Stimulated activated naive B cell treated with anti-CD40 and anti-IgM and Interleukin-4, amounts not matched to agents 10 μg/mL and 1 μg/mL and 100 μg/mL, for 72 hours (primary cell): ENCODE measurements at places on chromosomes 6 and 20.
A peak's percentile ranks its signal among the peaks of the same experiment; 100 is the strongest.

DNA sequence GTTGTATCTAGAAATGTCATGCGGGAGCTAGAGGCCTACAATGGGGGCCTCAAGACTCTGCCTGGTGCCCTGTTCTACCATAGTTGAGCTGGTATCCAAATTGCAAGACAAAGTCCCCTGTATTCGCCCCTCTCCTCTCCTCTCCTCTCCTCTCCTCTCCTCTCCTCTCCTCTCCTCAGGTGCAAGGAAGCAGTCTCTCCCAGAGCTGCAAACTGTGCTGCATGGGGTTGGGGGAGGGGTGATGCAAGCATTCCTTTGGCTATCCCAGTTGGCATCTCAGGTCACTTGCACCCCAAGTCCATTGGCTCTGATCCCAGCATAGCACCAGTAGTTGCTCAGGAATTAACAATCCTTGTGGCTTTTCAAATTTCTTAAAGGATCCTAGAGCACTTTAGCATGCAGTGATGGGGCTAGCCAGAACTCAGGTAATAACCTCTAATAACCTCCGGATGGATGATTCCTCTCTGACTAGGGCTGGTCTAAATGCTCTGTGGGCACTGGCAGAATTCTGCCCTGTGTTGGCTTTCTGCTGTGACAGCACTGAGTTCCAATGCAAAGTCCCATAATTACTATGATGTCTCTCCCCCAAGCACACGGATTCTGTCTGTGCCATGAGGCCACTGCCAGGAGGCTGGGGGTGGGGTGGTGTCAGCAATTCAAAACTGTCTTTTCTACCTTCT is 35.3 kb downstream of the TAF11 start:
- no peaks in the 10 kb centered on the region for H3K27me3 ChIP-seq
- H3K27ac ChIP-seq = no peak overlapping the region
- no peak overlapping the region for H3K4me3 ChIP-seq

GRCh38 chr20:42402455-42402854 is 784.3 kb upstream of the CHD6 start:
- H3K4me3 ChIP-seq = no peak overlapping the region
- H3K36me3 ChIP-seq = no peaks in the 10 kb centered on the region
- no peak overlapping the region for H3K27ac ChIP-seq
- H3K27me3 ChIP-seq = no peaks in the 10 kb centered on the region
- H3K4me1 ChIP-seq = no peaks in the 10 kb centered on the region

GRCh38 chr6:28543651-28544610 is 18.2 kb downstream of the GPX5 start:
- DNase-seq = peak; percentile 9
- H3K4me3 ChIP-seq = peak overlapping the region; percentile 35

GRCh38 chr6:144415014-144415413 is 129.9 kb downstream of the UTRN start:
- no peak overlapping the region for H3K4me3 ChIP-seq
- peaks cover 34% of the 10 kb centered on the region for H3K4me1 ChIP-seq
- H3K27me3 ChIP-seq = no peaks in the 10 kb centered on the region
- peaks cover 9% of the 10 kb centered on the region for H3K36me3 ChIP-seq
- no peak overlapping the region for H3K27ac ChIP-seq

- H3K27me3 ChIP-seq = peaks cover 40% of the 10 kb centered on the region
- no peak overlapping the region for H3K4me3 ChIP-seq
- no peak overlapping the region for H3K27ac ChIP-seq
- DNase-seq = no peak
These were observed 28.4 kb downstream of the IL20RA start for GRCh38 chr6:137016356-137016755.

DNA sequence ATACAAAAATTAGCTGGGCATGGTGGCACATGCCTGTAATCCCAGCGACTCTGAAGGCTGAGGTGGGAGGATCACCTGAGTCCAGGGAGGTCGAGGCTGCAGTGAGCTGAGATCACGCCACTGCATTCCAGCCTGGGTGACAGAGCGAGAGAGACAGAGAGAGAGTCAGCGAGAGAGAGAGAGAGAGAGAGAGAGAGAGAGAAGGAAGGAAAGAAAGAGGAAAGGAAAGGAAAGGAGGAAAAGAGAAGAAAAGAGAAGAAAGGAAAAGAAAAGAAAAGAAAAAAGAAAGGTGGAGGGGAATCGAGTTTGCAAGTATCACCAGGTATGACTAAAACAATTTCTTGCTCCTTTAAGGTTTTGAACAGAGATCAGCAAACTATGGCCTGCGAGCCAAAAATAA is 152.3 kb downstream of the BTBD9 start:
- H3K36me3 ChIP-seq = no peaks in the 10 kb centered on the region
- no peak overlapping the region for H3K27ac ChIP-seq
- DNase-seq = no peak

DNA sequence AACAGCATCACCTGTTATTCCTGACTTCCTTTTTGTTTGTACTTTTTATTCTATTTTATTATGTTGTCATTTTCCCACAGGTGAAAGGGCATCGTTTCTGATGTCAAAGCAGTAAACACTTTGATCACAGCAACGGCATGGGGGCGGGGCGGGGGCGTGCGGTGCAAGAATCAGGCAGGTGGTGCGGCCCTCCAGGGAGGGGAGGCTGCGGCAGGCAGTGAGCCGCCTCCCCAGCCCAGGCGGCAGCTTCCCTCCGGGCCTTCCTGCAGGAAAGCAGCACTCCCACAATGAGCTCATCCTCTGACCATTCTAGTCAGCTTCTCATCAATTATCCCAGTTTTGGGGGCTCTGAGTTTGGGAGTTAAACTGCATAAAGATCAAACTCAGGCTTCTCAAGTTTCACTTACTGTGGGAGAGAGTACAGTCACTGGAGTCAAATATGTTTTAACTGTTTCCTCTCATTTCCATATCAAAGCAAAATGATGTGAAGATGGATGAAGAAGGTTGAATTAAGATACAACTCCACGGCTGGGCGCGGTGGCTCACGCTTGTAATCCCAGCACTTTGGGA is 608.4 kb upstream of the AGPAT4 start:
- no peaks in the 10 kb centered on the region for H3K4me1 ChIP-seq
- H3K27me3 ChIP-seq = no peaks in the 10 kb centered on the region
- H3K4me3 ChIP-seq = no peak overlapping the region
- no peak overlapping the region for H3K27ac ChIP-seq
- no peak for DNase-seq
- no peaks in the 10 kb centered on the region for H3K36me3 ChIP-seq

- H3K27me3 ChIP-seq = no peaks in the 10 kb centered on the region
- no peak overlapping the region for H3K27ac ChIP-seq
- H3K4me1 ChIP-seq = no peaks in the 10 kb centered on the region
- no peak for DNase-seq
These were observed 25.0 kb downstream of the ERMARD start for GRCh38 chr6:169776379-169776778.

DNA sequence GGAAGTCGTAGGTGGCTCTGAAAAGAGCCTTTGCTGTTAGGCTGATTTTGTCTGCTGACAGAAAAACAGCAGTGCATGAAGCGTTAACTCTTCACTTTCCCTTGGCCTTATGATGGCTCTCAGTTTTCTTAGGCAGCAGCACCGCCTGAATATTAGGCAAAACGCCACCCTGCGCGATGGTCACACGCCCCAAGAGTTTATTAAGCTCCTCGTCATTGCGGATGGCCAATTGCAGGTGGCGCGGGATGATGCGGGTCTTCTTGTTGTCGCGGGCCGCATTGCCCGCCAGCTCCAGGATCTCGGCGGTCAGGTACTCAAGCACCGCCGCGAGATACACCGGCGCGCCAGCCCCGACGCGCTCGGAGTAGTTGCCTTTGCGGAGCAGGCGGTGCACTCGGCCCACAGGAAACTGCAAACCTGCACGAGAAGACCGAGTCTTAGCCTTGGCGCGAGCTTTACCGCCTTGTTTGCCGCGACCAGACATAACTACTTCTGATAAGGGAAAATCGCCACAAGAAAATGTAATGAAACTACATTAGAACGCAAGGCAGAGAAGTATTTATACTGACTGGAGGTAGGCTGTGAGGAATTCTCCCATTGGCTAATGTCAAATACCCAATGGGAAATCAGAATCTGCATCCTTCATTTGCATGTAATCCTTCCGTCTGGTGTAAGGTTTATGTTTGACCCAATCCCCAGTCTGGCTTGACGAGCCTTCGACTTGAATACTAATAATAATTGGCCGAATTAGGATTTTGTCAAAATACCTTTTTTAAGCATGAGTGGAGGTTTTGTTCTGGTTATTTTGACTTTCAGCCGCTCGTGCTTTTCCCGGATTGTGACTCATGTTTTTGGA is 53.9 kb upstream of the HFE start:
- H3K27me3 ChIP-seq = no peaks in the 10 kb centered on the region
- peak; percentile 76 for DNase-seq
- H3K27ac ChIP-seq = peak overlapping the region; percentile 95
- H3K4me3 ChIP-seq = peak overlapping the region; percentile 88

DNA sequence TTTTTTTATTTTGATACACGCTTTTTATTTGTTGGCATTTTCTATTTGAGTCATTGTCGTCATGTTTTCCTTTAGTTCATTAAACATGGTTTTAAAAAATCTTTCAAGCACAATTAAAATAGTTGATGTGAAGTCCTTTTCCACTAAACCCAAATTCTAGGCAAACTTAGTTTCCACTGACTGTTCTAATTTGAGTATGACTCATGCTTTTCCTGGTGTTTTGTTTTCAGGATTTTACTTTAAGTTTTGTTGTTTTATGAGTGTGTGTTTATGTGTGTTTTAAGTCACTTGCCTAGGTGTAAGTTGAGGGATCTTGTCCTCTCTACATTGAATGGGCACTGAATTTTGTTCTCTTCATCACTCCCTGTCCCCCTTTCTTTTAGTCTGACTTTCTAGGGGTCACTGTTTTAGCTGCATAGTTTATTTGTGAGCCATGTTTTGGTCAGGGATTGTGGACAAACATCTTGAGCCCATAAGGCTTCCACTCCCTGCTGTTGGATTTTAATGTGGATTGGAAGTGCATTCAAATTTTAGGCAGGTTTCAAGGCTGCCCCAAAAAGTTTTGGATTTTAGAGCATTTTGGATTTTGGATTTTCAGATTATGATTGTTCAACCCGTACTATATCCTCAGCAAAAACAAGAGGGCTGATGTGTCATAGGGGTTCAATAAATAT is 94.8 kb downstream of the CDYL start:
- no peak overlapping the region for H3K4me3 ChIP-seq
- H3K4me1 ChIP-seq = peaks cover 30% of the 10 kb centered on the region
- DNase-seq = no peak
- H3K27ac ChIP-seq = no peak overlapping the region
- no peaks in the 10 kb centered on the region for H3K27me3 ChIP-seq

DNA sequence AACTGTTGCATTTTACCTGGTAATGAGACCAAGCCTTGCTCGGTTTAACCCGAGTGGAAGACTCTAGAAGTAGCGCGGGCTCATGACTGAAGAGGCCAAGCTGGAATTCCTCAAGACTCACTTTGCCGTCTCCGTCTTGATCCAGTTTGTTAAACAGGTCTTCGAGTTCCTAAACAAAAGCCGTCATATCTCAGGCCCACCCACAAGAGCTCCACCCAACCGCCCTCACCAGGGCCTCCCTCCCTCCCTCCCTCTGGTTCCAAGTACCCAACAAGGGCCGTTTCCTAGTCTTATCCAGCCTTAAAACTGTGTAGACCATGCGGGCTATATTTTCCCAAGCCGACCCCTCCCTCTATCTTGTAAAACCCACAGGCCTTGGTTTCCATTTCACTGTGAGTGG is 81.4 kb downstream of the NINL start:
- H3K27ac ChIP-seq = no peak overlapping the region
- peaks cover 3% of the 10 kb centered on the region for H3K27me3 ChIP-seq
- no peaks in the 10 kb centered on the region for H3K4me1 ChIP-seq
- H3K4me3 ChIP-seq = no peak overlapping the region
- no peak for DNase-seq

DNA sequence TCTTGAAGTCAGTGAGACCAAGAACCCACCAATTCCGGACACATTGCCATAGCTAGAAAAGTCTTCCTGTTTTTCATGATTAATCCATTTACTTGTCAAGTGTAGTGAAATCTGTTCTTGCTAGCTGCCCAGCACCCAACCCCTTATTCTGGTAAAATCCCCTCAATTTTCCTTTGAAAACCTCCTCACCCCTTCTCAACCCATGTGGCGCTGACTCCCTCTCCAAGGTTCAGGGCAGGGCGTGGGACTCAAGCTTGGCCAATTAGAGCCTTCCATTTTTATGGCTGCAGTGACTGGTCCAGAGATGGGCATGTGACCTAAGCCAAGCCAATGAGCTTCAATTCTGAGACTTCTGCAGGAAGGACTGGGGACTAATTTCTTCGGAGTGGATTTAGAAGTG is 9.8 kb upstream of the ZBP1 start:
- H3K36me3 ChIP-seq = peaks cover 22% of the 10 kb centered on the region
- peak overlapping the region; percentile 94 for H3K27ac ChIP-seq
- H3K4me1 ChIP-seq = peaks cover 30% of the 10 kb centered on the region
- H3K4me3 ChIP-seq = peak overlapping the region; percentile 84
- DNase-seq = peak; percentile 54

GRCh38 chr6:78607189-78607588 is 260.2 kb upstream of the IRAK1BP1 start:
- H3K27ac ChIP-seq = no peak overlapping the region
- no peak overlapping the region for H3K4me3 ChIP-seq
- H3K27me3 ChIP-seq = no peaks in the 10 kb centered on the region
- no peaks in the 10 kb centered on the region for H3K4me1 ChIP-seq
- H3K36me3 ChIP-seq = no peaks in the 10 kb centered on the region
- no peak for DNase-seq

DNA sequence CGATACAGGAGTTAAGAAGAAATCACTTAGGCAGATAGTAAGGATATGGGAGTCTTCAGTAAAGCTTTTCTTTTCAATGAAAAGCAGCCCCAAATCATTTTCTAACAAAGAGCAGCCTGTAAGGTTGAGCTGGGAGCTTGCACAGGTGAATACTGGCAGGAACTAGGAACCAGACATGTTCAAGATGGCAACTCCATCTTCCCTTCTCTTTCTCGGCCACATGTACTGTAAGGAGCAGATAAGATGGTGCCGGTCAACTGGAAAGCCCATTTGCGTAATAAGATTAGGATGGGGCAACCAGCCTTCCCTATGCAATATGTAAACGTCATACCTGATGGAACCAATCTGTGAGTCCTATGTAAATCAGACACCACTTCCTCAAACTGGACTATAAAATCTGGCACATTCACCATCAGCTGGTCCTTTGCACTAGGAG is 46.2 kb upstream of the RNGTT start:
- no peak overlapping the region for H3K27ac ChIP-seq
- DNase-seq = no peak
- no peak overlapping the region for H3K4me3 ChIP-seq
- H3K4me1 ChIP-seq = peaks cover 19% of the 10 kb centered on the region
- no peaks in the 10 kb centered on the region for H3K27me3 ChIP-seq
- no peaks in the 10 kb centered on the region for H3K36me3 ChIP-seq

DNA sequence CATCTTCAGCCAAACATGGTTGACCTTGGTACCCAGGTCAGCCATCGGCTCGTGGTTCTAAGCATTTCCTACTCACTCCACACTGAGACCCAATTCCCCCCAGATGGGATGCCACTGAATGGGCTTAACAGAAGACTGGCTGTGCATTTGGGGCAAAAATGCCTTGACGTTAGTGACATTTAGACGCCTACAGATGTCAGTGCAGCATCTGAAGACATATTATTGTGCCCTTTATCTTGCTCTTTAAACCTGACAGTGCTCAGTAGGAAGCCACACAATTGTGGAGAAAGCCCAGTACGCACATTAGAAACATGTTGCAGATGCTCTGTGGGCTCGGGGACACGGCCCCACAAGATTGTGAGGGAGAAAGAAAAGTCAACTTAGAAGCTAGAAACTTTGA is 414.7 kb downstream of the PTPRT start:
- DNase-seq = no peak
- H3K36me3 ChIP-seq = no peaks in the 10 kb centered on the region
- no peaks in the 10 kb centered on the region for H3K27me3 ChIP-seq
- H3K4me3 ChIP-seq = no peak overlapping the region
- no peak overlapping the region for H3K27ac ChIP-seq
